ENCODE measurements at places on chromosomes 4 and X.

DNA sequence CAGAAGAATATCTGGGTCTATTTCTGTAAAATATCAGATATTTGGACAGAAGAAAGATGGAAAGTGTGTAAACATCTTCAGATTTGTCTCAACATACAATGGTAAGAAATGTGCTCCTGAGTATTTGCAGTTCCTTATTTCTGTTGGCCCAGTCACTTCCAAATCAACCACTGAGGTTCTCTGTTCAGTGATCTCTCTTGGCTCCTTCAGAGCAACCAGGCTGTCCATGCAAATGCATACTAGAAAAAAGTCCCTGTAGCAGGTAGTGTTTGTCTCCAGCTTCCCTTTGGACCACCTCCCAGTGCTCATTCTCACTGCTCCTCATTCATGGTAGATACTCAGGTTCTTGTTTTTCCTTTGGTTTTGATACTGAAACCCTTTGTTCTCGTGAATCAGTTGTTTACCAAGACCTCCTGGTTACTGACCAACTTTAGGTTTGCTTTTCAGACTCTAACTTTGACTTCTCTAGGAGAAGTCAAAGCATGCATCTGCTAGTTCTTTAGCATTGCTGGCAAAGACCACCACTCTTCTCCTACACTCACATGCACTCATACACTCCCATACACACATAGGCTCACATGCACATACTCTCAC lies 28.8 kb downstream of the ASIC5 start:
- DNase-seq: no peak

DNA sequence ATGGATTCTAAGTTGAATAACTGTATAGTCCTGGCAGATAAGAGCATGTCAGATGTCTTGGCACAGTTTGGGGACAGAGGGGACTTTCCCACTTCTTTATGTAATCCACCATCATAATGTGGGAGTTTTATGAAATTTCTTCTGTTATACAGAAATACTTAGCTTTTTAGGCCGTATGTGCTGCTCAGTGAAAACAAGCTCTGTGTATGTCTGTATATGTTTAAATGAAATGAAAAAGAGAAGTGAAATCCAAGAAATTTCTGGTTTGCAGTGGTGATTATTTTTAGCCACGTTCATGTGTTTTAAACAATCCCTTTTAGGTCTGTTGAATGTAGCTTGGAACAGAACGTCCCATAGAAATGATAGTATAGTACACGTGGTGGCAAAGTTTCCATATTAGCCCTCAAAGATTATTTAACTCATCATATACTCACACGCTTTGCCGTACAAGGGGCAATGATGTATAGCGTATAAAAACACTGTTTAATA lies 41.0 kb downstream of the GAB1 start:
- no peak for DNase-seq

DNA sequence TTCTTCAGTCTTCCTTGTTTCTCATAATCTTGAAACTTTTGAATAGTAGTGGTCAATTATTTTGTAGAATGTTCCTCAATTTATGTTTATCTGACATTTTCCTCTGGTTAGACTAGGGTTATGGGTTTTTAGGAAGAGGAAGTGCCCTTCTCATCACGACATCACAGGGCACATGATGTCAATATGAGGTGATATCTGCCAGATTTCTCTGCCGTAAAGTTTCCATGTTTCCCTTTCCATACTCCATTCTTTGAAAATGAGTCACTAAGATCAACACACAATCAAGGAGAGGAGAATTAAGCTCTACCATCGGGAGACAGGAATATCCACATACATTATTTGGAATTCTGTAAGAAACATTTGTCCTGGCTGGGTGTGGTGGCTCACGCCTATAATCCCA lies 28.4 kb downstream of the RP2 start:
- no peak for DNase-seq

DNA sequence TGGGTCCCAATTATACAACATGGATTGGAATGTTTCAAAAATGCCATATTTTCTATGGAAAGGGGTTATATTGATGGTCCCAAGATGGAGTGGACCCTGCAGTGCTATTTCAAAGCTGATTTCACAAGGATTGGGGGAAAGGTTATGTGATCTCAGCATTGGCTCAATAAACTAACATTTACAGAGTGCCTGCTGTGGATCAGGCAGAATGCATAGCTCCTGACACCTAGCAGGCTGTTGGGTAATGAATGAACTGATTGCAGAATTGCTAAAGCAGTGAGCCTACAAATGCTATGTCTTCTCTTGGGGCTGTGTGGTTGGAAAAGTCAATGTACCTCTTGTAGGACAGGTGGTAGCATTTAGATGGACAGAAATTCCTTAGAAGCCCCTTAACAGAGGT lies 16.9 kb downstream of the CWH43 start:
- DNase-seq: no peak

GRCh38 chr4:35025152-35025834 lies 1219.0 kb downstream of the ARAP2 start:
- DNase-seq: no peak

DNA sequence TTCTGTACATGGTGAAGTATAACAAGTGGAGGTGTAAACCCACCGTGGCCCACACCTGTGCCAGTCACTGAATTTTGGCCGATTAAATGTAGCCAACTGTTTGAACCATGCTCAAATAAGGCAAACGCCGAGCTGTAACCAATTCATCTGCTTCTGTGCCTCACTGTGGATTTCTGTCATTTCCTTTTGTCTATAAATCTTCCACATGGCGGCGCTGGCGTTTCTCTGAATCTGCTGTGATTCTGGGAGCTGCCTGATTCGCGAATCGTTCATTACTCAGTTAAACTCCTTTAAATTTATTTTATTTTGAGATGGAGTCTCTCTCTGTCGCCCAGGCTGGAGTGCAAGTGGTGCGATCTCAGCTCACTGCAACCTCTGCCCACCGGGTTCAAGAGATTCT lies 19.2 kb downstream of the SUPT20HL2 start:
- no peak for DNase-seq

GRCh38 chrX:118352566-118352965 lies 6.7 kb downstream of the WDR44 start:
- DNase-seq: no peak

DNA sequence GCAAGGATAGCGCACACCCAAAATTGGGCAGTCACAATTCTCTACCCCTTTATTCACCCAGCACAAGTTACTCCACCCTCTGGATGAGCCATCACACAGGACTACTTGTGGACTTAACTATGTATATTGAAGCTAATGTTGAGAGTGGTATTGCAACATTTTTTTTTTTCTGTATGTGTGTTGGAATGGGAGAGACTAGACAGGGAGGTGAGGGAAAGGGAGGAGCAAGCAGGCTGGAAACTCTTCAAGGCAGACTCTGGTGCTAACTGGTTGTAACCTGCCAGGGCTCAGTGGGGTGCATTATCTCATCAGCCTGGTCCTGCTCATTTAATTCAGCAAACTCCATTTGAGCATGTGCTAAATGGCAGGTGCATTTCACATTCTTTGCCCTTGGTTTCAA lies 18.4 kb upstream of the CWH43 start:
- no peak for DNase-seq

DNA sequence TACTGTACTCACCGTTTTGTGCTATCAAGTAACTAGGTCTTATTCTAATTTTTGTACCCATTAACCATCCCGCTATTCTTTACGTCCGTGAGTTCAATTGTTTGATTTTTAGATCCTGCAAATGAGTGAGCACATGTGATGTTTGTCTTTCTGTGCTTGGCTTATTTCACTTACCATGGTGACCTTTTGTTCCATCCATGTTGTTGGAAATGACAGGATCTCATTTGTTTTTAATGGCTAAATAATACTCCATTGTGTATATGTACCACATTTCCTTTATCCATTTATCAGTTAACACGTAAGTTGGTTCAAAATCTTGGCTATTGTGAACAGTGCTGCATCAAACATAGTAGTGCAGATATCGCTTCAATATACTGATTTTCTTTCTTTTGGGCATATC lies 48.3 kb downstream of the USP9X start:
- no peak for DNase-seq

- no peak for DNase-seq
These were observed 293.4 kb upstream of the TENM3 start for GRCh38 chr4:181949704-181950312.

DNA sequence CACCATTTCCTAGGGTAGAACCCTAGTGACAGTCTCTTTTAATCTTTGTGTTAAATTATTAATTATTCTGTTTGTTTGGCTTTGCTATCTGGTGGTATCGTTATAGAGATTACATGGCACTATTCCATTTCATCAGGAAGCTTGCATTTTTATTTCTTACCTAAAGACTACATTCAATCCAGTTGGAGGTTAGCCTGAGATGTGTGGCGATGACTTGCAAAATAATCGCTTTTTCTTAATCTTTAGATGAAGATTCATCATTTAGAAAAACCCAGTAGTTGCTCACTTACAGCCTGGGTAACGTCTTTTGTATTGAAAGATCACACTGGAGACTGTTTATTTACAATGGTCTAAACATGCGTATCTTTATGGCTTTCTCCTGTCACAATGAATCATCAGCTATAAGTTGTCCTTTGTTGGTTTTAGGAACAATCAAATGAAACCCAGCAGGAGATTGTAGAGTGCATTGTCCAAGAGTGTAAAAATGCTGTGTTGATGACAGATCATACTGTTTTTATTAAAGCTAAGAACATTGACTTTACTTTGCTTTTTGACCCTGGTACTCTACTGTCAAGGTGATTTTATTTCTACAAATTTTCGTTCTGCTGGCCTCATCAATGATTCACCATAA lies 281.7 kb upstream of the PITX2 start:
- DNase-seq: no peak

- DNase-seq: no peak
These were observed 233.2 kb downstream of the PTTG2 start for GRCh38 chr4:38193236-38193863.

DNA sequence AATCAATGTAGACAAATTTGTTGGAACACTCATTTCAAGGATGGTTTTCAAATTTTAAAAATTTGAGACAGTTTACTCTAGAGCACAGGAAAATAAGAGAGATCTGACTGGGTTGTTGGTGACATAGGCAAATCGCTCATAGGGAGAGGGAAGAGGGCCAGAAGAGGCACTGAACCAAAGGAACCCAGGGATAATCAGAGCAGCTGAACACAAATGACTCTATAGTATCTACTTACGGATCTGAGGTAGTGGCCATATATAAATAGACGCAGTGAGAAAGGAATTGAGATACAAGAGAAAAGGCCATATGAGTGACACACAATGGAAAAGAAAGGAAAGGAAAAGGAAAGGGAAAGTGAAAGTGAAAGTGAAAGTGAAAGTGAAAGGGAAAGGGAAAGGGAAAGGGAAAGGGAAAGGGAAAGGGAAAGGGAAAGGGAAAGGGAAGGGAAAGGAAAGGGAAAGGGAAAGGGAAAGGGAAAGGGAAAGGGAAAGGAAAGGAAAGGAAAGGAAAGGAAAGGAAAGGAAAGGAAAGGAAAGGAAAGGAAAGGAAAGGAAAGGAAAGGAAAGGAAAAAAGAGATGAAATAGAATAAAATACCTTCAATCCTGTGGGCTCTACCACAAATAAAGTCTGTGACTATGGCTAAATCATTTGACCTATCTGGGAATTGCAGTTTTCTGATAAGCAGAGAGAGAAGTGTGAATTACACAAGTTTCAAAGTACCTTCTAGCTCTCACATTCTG lies 759.2 kb downstream of the DMD start:
- DNase-seq: no peak

DNA sequence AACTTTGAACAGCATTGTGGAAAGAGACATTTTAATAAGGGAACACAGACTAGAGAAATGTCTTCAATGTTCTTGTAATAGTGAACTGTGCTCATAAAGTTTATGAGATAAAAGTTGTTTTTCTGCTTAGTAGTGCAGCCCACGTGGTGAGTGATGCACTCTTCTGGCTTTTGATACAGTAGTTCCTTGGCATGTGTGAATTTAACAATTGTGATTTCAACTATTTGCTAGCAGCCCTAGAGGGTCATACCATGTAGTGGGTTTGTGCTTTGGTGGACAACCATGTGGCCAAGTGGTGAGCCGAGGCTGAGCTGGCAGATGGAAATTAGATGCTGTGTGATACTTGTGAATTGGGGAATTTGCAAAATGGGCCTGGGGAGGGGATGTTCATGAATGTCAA lies 116.2 kb upstream of the SLC4A4 start:
- no peak for DNase-seq
